ENCODE measurements at places on chromosomes 6 and 20.
A peak's percentile ranks its signal among the peaks of the same experiment; 100 is the strongest.

GRCh38 chr6:36777801-36778200, 61.4 kb downstream of the CPNE5 start:
- no peak for DNase-seq

GRCh38 chr20:56426926-56427325, 14.9 kb downstream of the CASS4 start:
- DNase-seq: no peak

DNA sequence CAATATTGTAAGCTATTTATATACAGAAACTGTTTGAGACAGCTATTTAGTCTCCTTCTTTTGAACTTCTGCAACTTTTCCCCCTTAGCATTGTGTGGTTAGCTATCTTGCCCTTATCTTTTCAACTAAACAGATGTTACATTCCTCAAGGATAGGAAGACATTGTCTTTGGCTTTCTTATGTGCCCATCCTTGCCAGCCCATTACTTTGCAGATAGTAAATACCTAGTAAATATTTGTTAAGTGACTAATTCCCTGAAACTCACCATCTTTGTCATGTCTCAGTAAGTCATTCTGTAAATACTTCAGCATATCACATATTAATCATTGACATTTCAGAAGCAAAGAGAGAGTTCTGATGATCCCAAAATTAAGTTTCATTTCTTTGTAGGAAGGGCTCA, 69.1 kb upstream of the FLRT3 start:
- DNase-seq: peak; percentile 73

DNA sequence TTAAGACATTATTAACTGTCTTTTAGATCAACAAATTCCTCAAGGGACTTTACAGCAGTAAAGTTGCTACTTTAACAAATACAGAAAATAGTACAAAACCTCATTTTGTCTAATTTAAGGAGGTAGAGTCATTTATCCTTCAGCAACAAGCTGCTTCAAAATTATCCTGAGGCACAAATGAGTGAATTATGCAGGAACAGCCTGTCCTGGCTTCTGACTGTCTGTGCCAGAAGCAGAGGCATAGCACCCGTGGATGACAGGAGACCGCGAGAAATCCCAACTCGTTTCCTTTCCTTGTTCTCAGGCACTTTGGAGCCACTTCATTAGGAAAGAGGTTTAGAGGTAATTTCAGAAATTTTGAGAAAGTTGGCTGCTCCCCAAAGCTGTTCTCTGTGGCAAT, 549.2 kb upstream of the BTBD3 start:
- no peak for DNase-seq

GRCh38 chr6:152380993-152381898, 255.9 kb downstream of the SYNE1 start:
- peak; percentile 91 for DNase-seq

DNA sequence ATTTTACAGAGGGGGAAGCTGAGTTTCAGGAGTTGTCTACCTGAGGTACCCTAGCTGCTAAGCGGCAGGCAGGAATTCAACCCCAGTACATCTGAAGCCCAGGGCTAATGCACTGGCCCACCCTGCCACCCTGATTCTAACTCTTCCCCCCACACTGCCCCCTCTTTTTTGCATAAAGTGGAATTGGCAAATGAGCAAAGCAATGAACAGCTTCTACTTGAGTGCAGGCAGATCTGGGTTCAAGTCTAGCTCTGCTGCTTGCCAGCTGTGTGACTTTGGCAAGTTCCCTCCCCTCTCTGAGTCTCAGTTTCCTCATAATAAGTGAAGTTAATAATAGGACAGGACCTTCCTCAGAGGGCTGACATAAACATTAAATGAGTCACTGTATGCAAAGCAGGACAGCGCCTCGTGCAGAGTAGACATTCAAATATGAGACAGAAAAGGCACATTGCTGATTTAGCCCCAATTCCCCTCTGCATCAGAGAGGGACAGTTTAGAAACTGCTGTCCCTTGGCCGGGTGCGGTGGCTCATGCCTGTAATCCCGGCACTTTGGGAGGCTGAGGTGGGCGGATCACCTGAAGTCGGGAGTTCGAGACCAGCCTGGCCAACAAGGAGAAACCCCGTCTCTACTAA, 4.7 kb downstream of the ADA start:
- peak; percentile 60 for DNase-seq

DNA sequence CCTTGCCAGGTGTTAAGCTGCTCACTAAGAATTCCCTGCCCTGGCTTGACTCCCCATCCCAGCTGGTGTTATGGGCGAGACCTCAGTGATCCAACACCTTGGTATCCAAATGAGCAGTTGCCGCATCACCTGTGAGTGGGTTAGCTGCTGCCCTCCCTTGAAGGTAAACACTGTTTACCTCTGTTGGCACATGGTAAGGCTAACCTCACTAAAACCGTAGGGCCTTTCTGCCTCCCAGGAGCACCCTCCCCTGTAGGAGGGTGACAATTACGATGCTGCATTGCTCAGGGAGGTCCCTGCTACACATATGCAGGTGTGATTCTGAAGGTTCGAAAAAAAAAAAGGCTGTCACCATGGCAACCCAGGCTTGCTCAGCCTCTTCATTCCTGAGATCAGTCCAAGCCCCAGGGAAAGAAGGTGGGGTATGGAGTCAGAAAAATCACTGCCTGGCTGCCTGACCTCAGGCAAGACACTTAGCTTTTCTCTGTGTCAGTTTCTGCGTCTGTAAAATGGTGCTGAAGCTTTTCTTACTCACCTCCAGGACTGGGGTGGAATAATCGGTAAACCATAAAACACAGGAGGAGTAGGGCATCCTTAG, 19.5 kb downstream of the PNPLA1 start:
- DNase-seq: no peak

- no peak for DNase-seq
Observed at GRCh38 chr6:2950713-2951112, 20.7 kb downstream of the SERPINB6 start.

DNA sequence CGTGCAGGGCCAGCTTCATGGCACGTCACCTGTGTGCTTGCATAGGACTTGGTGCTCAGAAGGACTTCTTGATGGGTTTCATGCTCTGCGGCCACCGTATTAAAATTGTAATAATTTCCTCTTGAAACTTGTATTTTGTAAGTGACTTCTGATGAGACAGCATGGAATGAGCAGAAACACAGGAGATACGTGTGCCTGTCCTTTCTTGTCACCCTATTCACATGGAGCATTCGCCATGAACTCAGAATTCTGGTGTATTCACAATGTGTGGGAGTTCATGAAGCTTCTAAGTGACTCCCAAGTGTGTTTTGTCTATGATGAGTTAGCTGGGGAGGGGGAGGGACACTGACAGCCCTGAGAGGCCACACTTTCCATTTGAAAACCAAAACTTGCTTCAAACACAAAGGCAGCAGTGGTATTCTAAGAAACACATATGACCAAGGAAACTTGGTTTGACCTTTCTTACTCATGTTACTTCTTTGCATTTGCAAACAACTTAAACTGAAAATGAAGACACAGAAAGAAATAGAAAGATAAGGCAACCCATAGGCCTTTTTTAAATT, 92.1 kb upstream of the NEDD9 start:
- DNase-seq: no peak

DNA sequence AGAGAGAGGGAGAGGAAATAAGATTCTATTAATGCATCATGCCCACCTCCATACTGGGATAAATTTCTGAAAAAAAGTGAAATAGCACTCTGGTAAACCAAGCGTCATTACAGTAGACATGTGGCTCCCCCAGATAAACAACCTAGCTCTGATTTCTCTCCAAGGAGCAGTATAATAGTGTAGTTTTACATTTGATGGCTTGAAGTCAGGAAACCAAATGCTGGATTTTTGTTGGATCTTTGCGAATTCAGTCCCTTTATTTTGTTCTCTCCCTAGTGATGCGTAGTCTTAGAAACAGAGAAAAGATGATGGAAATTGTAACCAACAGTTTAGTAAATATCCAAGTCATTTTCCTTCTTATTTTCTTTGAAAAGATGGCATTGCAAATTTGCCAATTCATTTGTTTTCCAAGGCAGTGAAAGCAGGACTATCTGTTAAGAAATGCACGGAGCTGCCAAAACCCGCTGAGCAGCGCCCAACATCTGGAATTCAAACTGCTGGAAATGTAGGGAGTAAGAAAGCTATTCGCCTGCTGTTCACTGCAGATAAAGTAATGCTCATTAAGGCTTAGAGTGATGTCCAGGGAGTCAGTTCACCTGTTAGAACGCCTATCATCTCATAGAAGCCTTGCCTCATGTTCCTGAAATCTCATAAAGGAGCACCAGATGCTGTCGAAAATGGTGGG, 85.7 kb upstream of the DOK5 start:
- no peak for DNase-seq

- DNase-seq: no peak
Observed at GRCh38 chr20:58712806-58713731, 20.5 kb downstream of the NPEPL1 start.

GRCh38 chr6:135215160-135215559, 34.1 kb downstream of the MYB start:
- DNase-seq: no peak

DNA sequence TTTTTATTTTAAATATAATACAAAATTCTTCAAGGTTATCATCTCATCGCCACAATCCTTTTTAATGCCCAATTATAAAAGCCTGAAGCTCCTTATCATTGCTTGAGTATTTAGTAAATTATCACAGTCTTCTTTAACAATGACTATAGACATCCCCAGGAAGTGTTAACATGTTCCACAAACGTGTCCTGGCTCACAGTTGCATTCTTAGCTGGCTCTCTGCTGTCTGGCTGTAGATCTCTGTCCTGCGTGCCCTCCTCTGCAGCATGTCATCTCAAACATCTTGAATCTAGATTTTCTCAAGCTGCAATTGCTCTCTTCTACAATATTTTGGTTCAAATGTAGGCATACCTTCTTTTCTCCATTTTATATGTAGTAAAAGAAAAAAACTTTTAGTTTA, 885.2 kb downstream of the EPHA7 start:
- no peak for DNase-seq

GRCh38 chr6:30990422-30991086, 7.0 kb downstream of the MUC21 start:
- peak; percentile 50 for DNase-seq

DNA sequence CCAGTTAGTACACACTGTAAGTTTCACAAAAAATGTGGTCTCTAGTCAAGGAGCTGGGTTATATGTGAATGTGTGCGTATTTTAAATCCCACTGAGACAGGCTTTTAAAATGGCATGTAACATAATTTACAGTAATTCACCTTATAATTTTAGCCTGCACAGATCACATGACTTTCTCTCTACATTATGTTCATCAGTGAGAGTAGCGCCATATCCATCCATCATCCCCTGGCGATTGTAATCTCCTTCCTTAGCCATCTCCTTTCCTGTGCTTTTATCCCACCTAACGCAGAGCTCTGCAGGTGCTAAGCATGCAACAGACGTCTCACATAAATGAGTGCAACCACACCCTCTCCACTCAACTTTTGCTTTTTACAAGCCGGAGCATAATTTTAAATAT, 210.8 kb downstream of the TBC1D7 start:
- DNase-seq: no peak

- no peak for DNase-seq
Observed at GRCh38 chr6:161682982-161683381, 409.1 kb upstream of the AGPAT4 start.

GRCh38 chr20:53934421-53935343, 135.7 kb downstream of the BCAS1 start:
- DNase-seq: peak; percentile 91

DNA sequence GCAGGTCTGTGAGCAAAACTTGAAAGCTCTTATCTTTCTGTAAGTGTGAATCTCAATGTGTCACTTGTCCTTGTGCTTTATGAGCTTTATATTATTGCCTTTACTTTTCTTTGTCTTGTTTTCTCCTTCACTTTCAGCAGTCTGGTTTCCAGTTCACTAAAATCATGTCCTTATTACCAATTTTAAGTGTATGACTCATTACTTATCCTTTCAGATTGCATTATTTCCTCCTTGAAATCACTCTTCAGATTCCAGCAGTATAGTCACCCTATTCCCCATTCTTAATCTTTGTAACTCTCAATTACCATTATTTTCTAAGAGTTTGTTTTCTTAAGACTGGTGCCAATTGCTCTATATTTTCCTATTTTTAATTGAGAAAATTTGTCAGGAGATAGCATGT, 117.4 kb upstream of the GRIK2 start:
- peak; percentile 27 for DNase-seq

DNA sequence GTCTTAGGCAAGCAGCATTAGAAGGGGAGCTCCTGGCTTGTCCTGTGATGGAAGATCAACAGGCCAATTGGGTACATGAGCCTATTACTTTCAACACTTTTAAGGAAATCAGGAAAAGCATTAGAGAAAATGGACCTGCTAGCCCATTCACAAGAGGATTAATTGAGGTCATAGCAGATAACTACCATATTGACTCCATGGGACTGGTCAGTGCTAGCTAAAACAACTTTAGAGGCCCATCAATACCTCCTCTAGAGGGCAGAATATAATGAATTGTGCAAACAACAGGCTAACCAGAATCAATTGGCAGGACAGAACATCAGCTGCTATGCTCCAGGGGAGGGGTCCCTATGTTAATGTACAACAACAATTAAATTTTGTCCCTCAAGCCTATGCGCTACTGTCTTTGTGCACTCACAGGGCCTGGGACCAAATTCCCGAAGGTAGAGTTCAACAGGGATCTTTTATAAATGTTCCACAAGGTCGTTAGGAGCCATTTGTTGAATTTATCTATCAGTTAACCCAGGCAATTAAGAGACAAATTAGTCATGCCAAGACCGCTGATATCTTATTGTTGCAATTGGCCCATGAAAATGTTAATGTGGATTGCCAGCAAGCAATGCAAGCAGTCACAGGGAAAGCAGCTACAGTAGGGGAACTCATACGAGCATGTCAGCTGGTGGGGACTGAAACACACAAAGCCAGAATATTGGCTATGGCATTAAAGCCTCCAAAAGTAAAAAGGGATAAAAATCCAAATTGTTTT, 106.6 kb upstream of the BTN3A2 start:
- DNase-seq: no peak

- peak; percentile 56 for DNase-seq
Observed at GRCh38 chr6:157329829-157330228, 6.5 kb upstream of the TMEM242 start.

- peak; percentile 26 for DNase-seq
Observed at GRCh38 chr20:51767867-51768758, at the start of gene ATP9A. TSS of gene ATP9A (minus strand) at chr20:51768390. CDS start at chr20:51768369, 21 bp downstream.

Measured in EL (cell line).